ENCODE measurements at places on chromosomes 7 and 10. TPM values are rescaled to one million over a fixed set of nuclear protein-coding genes. Genes with fewer than 3 reads are reported as not detected.

The GPR37 gene
- polyA plus RNA-seq, result 0.41 TPM

The PIP gene
- polyA plus RNA-seq, result 0.18 TPM

The INSYN2A gene
- polyA plus RNA-seq, result 0.08 TPM

The PIK3CG gene
- 0.18 TPM for polyA plus RNA-seq

The TSPAN13 gene
- polyA plus RNA-seq, result 8.7 TPM

The HOGA1 gene
- polyA plus RNA-seq, result 1.7 TPM
